ENCODE measurements at places on chromosomes 5 and 9. TPM values are rescaled to one million over a fixed set of nuclear protein-coding genes. Genes with fewer than 3 reads are reported as not detected.
A peak's percentile ranks its signal among the peaks of the same experiment; 100 is the strongest.

DNA sequence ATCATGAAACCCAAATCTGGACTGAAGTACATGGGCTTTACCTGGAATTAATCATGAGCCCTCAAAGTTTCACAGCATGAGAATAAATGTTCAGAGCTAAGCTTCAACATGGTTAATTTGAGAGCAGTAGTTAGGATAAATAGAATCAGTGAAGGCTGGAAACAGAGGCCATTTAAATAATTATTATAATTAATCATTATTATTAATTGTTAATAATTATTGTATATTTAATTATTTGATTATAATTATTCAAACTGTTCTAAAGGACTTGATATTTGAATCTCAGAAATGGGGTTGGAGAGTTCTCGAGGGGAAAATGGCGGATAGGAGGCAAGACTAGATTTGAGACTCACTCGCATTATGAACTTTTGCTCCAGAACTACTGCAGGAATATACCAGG is 119.6 kb upstream of the ITGA1 start:
- DNase-seq: no peak

DNA sequence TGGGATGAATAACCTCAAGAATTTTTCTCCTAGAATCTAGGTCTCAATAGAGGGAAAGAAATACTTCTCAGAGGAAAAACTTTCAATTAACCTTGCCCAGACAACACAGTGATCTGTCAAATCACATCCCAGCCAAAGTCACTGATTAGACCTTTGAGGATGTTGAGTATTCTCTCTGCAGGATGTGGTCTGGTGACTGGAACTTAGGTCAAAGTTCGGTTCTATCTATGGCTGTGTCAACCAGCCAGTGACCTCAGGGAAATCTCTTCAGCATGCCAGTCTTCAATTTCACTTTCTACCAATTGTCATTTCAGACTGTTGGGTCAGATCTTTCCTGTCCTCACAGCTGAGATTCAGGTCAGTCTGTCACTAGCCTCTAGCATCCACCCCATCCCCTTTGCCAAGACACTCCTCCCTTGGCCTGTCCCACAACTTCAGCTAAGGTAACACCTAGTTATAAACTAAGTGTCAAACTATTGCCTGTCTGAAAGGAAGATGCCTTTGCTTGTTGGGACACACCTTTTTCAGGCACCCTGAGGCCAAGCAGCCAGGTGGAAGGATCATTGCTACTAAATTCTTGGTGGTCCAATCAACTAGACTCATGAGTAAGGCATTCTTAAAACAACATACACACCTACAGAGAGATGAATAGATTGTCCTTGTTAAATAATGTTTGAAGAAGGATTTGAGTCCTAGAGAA is 156.3 kb upstream of the FST start:
- no peak for DNase-seq

DNA sequence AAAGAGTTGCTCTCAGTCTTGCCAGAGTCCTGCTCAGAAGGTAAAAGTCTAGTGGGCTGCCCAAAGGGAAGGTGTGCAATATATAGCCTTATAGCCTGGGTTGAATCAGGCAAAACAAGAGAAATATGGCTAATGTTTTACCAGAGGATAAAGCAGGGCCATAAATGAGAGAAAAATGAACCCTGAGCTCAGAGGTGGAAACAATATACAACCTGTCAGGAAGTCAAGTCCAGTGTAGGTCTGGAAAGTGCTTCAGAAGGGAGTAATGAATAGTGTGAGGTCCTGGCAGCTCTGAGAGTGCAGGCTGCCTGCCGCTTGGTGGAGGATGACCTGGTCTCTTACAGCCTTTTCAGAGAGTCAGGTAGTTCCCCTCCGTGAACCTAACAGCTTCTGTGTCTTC is 177.8 kb upstream of the TNC start:
- no peak for DNase-seq

DNA sequence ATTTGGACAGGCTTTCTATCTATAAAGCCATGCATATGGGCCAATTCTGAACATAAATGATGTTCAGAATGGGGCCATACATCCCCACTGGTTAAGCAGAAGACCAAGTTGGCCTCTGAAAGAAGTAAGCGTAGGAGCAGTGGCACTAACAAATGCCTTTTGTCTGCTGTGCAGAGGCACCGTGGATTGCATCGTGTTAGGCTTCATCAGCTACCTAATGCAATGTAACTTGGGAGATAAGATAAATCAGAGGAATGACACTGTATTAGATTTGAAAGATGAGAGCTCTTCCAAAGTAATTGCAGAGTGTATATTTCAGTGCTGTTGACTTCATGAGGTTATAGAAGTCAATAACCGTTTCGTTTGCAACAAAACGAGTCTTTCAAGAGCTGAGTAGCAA is 148.1 kb downstream of the PARP8 start:
- DNase-seq: no peak

DNA sequence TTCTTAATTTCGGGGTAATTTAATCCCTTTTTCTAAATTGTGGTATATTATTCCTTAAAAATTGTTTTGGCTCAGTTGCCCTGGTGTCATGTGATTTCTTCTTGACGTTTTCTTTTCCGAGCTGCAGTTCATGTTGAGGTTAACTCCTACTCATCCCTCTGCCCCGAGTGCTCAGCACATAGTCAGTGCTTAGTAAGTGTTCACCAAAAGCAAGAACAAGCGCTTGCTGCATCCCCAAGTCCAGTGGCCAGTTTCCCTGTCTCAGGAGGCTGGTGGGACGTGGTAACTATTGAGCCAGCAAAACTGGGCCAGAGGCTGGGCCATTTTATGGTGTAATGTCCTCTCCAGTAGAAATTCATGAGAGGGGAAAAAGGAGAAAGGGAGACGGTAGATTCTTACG is 23.3 kb downstream of the TRIO start:
- DNase-seq: no peak

DNA sequence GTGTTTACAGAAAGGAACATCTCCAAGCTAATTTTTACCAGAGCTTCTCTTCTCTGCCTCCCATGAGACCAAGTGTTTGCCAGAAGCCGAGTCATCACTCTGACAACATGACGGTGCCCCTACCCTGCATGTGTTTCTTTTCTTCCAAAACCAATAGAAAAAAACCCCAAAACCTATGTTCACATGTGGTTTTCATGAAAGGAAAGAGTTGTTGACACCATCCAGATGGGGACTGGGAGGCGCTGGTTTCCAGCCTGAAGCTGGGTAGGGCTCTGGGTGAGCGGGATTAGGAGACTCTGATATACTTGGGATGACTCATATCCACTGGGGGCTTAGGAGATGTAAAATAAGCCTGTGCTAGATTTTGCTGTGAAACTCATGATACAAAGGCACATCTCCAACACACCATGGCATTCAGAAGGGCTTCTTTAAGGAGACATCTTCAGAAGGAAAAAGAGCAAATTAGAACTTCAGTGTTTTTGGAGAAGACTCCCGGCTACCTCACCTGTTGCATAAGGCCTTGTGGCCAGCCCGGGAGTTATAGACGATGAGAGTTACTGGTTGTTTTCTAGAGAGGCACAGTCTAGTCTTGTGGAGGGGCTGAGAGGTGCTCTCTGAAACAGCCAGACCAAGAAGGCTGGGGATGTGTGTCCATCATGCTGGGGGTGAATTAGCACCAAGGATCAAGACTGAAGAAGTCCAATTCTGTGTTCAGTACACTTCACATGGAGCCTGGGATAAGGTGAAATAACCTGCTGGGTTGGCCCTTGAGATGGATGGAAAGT is 108.9 kb upstream of the LHFPL2 start:
- no peak for DNase-seq

DNA sequence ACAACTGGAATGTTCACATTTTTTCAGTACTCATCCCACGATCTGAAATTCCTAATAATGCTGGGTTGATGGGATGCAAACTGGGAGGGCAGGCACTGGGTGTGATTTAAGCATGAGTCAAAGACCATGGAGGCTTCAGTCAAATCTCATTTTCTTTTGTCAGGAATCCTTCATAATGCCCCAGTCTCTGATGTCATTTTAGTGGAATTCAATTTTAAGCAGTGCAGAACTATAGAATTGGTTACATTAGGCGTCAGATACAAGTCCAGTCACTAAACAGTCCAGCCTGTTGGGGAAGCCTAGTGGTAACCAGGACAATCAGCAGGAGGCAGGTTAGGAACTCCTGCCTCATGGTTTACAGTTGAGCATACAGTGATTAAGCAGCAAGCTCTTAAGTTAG is 41.0 kb upstream of the TMEM215 start:
- no peak for DNase-seq

- DNase-seq: no peak
These were observed 300.9 kb downstream of the NTRK2 start for GRCh38 chr9:84970432-84970831.

GRCh38 chr5:132828846-132829494 is 1.5 kb downstream of the SHROOM1 start:
- no peak for DNase-seq

- no peak for DNase-seq
These were observed 335.6 kb upstream of the CLINT1 start for GRCh38 chr5:158194561-158194976.

GRCh38 chr9:112945620-112946208 is 55.0 kb upstream of the SLC46A2 start:
- DNase-seq: no peak

- no peak for DNase-seq
These were observed 1.4 kb downstream of the SUSD1 start for GRCh38 chr9:112173489-112174221.

DNA sequence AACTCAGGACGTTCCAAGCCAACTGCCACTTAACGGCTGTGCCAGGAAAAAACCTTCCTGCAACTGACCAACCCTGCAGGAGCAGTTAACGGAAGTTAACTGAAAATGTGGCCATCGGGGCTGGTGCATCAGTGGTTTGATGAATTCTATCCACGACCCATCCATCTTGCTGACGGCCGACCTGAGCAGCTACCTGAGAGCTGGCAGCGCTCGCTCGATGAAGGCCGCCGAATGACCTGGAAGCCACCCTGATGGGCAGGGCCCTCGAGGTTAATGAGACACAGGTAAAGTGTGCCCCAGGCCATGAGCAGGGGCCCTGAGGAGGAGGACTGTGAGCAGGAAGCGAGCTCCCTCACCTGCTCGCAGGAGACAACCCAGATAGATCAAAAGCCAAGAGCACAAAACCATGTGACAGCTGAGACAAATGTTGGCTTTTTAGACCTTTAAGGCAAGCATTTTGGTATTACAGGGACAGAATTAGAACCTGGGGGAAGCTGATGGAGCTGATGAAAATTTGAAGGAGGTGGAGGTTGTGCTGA is 35.3 kb upstream of the FLT4 start:
- no peak for DNase-seq

GRCh38 chr5:55173687-55174230 is 782 bp upstream of the CDC20B start:
- no peak for DNase-seq

GRCh38 chr5:167264348-167264747 is 1027.1 kb upstream of the WWC1 start:
- DNase-seq: no peak

DNA sequence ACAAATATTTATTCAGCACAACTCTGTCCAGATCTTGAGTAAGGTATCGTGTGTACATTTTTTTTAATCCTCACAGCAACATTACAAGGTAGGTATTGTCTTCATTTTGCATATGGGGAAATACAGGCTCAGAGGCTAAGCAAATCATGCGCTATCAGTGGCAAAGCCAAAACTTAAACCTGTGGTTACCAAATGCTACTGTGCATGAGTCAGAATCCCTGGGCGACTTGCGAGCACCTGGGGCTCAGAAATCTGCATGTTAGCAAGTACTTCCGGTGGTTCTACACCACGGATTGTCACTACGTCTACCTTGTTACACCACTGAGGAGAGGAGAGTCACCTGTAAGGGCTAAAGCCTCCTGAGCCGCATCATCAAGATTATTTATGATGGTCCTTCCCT is 21.3 kb downstream of the C5orf58 start:
- DNase-seq: peak; percentile 80

DNA sequence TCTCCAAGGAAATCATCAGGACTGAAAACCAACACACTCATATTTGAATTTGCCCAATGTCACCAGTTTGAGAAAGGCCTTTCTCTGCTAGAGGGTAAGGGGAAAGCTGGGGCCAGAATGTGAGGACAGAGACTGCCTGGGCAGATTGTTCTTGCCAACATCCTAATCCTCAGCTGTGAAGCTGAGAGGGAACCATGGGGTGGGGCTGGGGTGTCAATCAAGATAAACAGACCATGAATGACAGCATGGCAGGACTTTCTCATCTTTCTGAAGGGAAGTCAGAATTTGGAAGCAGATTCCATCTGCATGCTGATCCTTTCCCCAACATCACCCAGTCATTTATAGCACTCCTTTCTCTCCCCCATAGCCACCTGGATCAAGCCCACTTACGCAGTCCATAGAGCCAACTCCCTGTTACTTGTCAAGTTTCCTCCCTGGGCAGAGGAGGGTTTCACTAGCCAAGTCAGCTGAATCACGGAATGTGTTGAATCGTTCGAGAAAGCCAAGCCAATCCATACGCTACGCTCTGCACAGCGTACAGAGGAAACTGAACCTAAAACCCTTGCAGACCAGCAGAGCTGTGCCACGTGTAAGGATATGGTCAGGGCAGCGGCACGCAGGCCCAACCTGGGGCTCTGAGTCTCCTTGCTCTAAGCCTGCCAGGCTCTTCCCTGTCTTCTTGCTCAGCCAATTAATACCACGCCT is 14.9 kb downstream of the GLDC start:
- peak; percentile 23 for DNase-seq

DNA sequence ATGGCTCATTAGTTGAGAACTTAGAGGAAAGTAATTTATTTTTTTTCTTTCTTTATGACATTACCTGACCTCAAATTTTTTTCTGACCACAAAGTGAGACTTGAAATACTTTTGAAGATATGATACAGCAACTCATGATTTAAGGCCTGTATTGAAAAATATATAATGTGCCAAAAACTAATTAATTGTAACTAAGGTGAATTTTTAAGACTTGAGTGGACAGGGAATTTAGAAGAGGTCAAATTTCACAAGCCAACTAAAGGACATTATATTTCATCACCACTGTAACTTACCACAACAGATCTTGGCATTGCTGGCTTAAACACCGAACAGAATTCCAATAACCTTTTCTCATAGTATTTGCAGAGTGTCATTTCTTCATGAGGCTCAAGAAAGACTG is 1.8 kb downstream of the CCNH start:
- no peak for DNase-seq

DNA sequence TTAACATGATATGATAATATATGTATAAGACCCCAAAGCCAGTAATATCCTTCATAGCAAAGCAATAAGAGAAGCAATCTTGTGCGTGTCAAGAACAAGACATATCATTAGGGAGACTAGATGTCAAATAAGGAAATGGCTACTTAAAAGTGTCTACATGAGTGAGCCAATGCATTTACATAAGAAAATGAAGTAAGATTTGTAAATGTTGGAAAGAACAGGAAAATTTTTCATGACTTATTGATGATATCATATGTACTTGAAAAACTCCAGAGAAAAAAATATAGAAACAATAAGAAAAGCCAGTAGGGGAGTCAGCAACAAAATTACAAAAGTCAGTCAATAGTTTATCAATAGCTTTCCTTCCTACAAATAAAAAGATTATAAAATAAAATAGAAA is 13.8 kb upstream of the MCTP1 start:
- no peak for DNase-seq

- DNase-seq: no peak
These were observed 27.4 kb downstream of the KIAA1191 start for GRCh38 chr5:176334031-176334770.

- DNase-seq: no peak
These were observed 3.6 kb upstream of the STING1 start for GRCh38 chr5:139486201-139486600.

PARP8 gene
- 217 TPM for total RNA-seq

CCDC107 gene
- 31.2 TPM for total RNA-seq

RMI1 gene
- 2.8 TPM for total RNA-seq

ATP6V0E1 gene
- total RNA-seq: 106 TPM

YIPF5 gene
- total RNA-seq: 45.4 TPM

KIF24 gene
- total RNA-seq: 0.25 TPM

CCDC183 gene
- total RNA-seq: 2.3 TPM

SPATA31C1 gene
- not detected for total RNA-seq

ALDOB gene
- not detected for total RNA-seq

C8G gene
- total RNA-seq: 1.1 TPM

CNTLN gene
- 0.52 TPM for total RNA-seq
